ENCODE measurements at places on chromosomes 13 and 19. TPM values are rescaled to one million over a fixed set of nuclear protein-coding genes. Genes with fewer than 3 reads are reported as not detected.

- DNase-seq: no peak
Measured at GRCh38 chr19:38265921-38266429, 1.6 kb downstream of the SPINT2 start.

GRCh38 chr13:65532231-65532630, 1697.9 kb downstream of the PCDH9 start:
- no peak for DNase-seq

GRCh38 chr13:32647926-32648325, 61.7 kb downstream of the PDS5B start:
- no peak for DNase-seq

The ERICH4 gene
- not detected for total RNA-seq

The GRK1 gene
- not detected for total RNA-seq

The CRB3 gene
- 4.9 TPM for total RNA-seq

DNA sequence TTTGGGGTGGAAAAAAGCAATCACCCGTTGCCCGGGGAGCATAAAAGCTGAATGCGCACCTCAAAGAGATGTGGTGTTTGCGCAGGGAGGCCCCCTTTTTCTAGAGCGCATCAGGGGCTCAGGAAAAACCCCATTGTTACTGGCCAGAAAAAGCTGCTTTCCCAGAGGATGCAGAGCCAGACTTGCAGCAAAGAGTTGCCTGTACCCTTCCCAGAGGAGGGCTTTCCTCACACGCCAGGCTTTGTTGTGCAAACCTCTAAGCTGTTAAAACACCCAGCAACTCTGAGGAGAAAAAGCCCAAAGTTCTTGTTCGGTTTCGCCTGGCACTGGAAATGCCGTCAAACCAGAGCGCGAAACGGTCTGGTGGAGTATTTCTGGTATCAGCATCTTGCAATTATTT, 29.3 kb downstream of the GSX1 start:
- DNase-seq: no peak

GRCh38 chr13:112054616-112055015, 12.3 kb upstream of the SOX1 start:
- DNase-seq: no peak

DNA sequence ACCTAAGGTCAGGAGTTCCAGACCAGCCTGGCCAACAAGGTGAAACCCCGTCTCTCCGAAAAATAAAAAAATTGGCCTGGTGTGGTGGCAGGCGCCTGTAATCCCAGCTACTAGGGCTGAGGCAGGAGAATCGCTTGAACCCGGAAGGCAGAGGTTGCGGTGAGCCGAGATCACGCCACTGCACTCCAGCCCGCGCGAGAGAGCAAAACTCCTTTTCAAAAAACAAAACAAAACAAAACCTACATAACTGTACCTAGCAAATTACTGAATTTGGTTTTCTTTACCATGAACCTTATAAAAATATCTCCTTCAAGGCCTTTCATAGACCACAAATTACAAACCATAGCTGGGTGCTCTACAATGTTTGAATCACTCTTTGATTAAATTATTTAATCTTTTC, 760 bp downstream of the ZNF91 start:
- DNase-seq: no peak

The CRX gene
- total RNA-seq: not detected

DNA sequence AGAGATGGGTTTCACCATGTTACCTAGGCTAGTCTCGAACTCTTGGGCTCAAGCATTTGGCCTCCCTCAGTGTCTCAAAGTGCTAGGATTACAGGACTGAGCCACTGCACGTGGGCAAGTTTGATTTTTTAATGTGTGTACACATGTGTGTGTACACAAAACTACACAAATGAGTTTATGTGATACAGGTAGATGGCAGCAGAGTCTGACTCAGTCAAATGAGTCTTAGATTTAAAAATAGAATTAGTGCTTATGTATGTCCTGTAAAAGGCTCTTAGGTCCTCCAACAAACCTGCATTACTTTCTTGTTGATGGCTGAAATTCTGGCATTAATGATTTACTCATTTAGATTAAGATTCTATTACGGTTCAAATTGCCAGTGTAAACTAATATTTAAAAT, 293.7 kb downstream of the PCDH17 start:
- DNase-seq: no peak

DNA sequence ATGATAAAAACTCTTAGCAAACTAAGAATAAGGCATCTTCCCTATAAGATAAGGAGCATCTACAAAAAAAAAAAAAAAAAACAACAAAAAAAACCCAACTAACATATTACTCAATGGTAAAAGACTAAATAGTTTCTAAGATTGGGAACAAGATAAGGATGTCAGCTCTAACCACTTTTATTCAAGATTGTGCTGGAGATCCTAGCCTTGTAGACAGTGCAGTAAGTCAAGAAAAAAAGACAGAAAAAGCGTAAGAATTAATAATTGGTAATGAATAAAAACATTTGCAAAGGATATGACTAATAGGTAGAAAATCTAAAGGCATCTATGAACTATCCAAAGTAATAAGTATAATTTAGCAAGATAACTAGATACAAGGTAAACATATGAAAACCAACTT, 33.0 kb downstream of the ZIC2 start:
- no peak for DNase-seq

DNA sequence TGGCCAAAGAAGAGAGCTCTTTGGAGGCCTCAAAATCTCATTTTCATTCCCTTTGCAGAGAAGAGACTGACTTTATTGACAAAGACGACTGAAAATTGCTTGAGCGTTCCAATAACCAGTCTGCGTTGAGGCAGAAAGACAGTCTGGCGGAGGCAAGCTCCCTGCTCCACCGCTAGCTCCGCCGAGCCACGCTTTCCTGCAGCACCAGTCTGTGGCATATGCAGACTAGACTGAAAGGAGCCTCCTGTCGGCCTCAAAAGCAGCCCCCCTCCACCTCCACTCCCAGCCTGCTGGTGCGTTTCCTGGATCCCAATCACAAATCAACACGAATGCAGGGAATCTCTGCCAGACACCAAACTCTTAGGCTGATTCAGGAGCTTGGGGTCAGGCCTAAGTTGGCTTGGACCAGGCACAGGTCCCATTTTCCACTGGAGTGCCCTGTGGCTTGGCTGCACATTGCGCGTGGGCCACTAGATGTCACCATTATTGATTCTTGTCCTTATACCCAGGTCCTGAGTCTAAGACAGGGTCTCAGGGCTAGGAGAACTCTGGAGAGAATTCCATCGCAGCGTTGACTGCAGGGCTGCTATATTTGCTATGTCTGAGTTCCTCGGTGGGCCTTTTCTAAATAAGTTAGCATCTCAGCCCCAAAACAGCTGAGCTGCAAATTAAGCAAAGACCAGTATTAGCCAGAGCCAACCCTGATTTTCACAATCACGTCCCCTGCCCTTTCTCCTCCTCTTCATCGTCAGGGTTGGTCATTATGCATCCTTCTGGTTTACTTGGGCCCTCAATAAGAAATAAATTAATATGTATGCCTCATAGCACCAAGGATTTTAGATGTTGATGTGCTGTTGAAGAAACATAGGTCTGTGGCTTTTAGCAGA, 5.2 kb upstream of the ZNF507 start:
- DNase-seq: no peak

The OR7C2 gene
- not detected for total RNA-seq

The SIGLEC5 gene
- 0.49 TPM for total RNA-seq

The PRRG2 gene
- 5.4 TPM for total RNA-seq

- DNase-seq: no peak
Measured at GRCh38 chr19:6068711-6069110, 41.6 kb downstream of the RFX2 start.

DNA sequence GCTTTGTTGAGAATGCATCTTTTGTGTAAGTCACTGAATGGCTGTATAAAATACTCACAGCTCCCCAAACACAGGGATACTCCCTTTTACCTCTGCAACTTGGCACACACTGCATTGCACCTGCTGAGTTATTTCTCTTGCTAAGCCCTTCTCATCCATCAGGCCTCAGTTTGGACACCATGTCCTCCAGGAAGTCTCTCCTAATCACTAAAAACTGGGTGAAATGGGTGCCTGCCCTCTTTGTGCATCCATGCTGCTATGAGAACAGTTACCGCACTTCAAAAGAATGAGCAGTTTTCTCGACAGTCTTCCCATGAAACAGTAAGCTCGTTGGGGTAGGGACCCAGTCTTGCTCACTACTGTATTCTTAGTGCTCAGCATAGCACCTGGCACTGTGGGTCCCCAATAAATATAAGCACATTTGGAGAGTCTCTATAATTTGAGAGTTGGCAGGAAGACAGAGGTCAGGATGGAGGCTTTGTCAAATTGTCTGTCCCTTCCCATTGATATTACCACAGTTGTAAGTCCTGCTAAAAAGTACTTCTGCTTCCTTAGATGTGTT, 4.6 kb upstream of the SLC25A30 start:
- DNase-seq: no peak

GRCh38 chr19:46704379-46705076, 12.4 kb downstream of the PRKD2 start:
- DNase-seq: no peak

The TMPRSS9 gene
- not detected for total RNA-seq

DNA sequence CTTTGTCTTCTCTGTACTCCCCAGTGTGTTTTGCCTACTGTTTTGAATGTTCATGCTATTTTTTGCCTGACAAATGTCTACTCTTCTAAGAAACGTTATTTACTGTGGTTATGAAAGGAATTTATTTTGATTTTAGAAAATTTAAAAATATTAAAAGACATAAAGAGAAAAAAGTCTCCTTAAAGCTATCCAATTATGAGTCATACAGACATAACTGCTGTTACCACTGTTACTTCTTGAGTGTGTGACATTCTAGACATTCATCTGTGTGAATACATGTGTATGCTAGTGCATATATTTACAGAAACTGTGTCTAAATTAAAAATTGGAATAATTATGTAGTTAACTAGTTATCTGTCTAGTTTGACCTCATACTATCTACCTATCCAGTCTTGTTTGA, 187.6 kb upstream of the SGCG start:
- DNase-seq: no peak

The CCDC106 gene
- total RNA-seq: 8.3 TPM

The SIGLEC8 gene
- not detected for total RNA-seq

The MUC16 gene
- total RNA-seq: under 0.01 TPM

DNA sequence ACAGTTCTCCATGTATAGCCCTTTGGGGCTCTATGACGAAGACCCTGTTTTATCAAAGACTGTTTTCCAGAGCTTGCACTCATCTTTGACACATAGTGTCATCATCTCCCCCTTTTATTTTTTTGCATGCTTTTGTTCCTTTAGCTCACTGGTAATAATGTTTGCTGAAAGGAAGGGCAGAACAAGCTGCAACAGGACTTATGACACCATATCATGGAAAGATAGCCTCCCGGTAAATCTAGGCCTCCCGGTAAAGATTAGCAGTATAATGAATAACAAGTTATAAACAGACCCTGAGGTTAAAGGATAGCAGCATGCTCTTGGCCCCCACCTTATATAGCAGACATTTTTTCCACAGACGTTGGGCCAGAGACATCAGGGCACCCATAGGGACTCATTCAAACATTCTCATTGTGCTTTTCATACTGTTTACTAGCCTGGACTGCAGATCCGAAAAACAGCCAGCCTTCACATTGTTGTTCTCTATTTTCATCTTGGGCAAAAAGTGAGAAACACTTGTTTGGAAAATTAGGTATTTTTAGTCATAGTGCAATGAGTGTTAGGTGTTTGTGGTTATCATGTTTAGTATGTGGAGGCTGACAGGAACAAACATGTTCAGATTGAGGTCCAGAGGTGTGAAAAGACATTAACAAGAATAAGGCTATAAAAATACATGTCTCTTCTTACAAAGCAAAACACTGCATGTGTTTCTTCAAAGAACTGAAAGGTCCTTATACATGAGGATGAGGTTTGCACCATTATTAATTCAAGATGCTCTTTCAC, 136.9 kb upstream of the SPRY2 start:
- DNase-seq: no peak

- DNase-seq: no peak
Measured at GRCh38 chr19:1512671-1513498, at the start of gene ADAMTSL5. Gene ADAMTSL5, minus strand, starts transcription at chr19:1513019. Its CDS starts 2,076 bp downstream, at chr19:1510943.

The FLT3LG gene
- total RNA-seq: 10.1 TPM

The TEX29 gene
- total RNA-seq: 2.9 TPM

GRCh38 chr13:20362484-20363041, 130.4 kb upstream of the GJB6 start:
- DNase-seq: no peak

DNA sequence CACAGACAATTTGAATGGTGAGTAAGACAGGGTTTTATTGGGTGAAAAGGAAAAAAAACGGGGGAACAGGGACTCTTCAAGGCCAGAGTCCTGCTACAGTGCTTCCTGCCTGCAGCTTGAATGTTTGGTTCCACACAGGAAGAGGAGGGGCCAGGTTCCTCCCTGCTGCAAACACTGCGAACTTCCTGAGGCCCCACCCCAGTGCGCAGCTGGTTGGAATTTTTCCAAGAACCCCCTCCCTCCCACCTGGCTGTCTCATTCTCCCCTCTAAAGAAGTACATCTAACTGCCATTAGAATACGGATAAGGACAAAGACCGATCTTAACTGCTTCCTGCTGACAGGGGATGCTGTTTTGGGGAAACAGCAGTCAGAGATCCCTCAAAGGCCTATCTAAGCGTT, 184.9 kb downstream of the GGACT start:
- no peak for DNase-seq

The FARP1 gene
- total RNA-seq: 17.7 TPM

DNA sequence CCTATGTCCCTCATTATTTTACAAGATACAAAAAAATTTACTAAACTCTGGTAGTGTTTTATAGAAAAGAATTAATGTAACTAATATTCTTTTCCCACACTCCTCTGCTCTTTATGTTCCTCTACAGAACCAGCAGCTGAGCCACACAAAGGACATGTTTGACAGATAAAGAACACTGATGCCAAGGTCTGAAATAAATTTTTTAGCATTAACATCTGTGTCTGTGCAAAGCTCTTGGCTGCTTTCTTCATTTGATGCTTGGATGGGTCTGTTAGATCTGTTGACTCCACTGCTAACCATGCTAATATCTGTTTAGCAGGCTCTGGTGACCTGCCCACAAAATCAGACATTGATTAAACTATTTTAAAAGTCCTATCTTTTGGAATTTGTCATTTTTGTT, 2363.8 kb downstream of the PCDH9 start:
- no peak for DNase-seq

The ADGRL1 gene
- 23.3 TPM for total RNA-seq

The POU2F2 gene
- total RNA-seq: 0.74 TPM

DNA sequence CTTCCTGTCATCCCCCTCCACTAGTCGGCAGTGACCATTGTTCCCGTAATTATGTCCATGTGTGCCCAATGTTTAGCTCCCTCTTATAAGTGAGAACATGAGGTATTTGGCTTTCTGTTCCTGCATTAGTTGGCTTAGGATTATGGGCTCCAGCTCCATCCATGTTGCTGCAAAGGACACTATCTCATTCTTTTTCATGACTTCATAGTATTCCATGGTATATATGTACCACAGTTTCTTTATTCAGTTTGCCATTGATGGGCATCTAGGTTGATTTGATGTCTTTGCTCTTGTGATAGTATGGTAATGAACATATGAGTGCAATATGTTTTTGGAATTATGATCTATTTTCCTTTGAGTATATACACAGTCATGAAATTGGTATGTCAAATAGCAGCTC, 522.1 kb downstream of the DCT start:
- no peak for DNase-seq

The SGCG gene
- not detected for total RNA-seq

The LIN37 gene
- 11.3 TPM for total RNA-seq

- DNase-seq: no peak
Measured at GRCh38 chr13:26973295-26973694, 198.3 kb downstream of the USP12 start.

The GNG14 gene
- total RNA-seq: not detected

The ZNF112 gene
- 9.6 TPM for total RNA-seq

- no peak for DNase-seq
Measured at GRCh38 chr13:53160211-53160610, 131.6 kb downstream of the OLFM4 start.

- no peak for DNase-seq
Measured at GRCh38 chr13:83516781-83517180, 365.5 kb downstream of the SLITRK1 start.
